A673 (cell line): ENCODE measurements at places on chromosomes 16 and 17.
A peak's percentile ranks its signal among the peaks of the same experiment; 100 is the strongest.

DNA sequence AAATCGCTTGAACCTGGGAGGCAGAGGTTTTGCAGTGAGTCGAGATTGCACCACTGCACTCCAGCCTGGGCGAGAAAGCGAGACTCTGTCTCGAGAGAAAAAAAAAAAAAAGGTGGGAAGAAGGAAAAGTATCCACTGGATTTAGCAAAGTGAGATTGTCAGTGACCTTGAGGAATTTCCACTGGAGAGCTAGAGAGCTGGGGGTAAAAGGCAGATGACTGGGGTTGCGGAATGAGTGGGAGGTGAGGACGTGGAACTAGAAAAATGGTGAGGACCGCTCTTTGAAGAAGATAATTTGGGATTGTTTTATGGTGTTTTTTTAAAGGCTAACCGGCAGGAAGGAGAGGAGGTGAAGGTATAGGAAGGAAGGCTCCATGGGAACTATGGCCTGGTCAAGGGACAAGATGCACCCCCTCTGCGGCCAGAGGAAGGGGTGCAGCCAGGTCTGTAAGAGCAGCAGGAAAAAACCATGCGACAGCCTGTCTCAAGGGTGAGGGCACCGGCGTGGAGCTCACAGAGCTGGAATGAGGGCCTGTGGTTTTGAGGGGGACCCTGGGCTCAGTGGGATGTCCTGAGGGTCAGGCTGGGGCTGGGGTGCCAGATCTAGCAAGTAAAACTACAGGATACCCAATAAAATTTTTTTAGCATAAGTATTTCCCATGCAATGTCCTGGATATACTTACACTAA lies 694 bp upstream of the MLST8 start:
- DNase-seq, result no peak

DNA sequence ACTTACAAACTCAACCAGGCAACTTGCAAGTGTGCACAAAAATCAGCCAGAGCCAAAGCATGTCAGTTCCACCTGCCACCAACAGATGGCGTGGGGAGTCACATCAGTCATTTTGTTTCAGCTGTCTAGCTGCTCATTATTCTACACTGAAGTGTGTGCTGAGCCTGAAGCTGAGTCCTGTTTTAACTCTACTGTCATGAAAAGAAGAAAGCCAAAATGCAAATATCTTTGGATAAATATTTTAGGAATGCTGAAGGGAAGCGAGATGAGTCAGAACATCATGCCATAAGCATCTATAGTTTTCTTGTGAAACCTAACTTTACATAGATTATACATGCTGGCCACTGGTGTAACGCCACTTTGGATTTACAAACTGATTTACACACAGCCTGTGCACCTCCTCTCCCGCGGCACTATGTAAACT lies 172.6 kb downstream of the CDK5R1 start:
- peak; percentile 52 for DNase-seq

- DNase-seq, result no peak
Observed at GRCh38 chr16:46745617-46746016, 2.5 kb downstream of the MYLK3 start.

DNA sequence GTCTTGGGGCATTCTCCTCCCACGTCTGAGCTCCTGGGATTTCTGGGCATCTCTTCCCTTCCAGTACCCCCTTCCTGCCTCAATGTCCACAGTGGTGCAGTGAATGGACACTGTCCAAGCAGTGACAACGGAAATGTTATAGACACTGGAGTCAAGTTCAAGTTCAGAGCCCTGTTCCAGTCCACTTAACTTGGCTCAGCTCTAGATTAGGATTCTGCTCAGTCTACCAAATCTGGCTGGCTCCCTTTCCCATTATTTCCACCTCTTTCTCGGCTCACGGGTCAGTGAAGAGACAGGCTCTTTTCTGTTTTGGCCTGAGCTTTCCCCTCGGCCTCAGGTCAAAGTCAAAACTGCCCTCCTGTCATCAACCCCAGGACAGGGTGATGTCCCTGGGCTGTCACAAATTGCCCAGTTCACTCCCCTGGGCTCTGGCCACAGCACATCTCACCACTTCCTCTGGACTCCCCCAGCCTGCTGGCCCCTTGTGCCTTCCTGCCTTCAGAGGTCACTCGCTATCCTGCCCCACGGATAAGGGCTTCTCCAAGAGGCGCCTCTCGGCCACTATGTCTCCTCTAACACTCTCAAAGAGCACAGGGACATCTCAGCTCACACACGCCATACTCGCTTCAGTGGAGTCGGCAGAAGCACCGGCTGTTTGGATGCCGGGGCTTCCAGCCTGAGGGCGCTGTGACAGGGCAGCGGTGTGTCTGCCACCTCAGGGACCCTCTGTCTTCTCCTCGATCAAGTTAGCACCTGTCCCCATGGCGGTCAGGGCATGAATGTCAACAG lies 17.7 kb upstream of the MRPL38 start:
- DNase-seq, result no peak

DNA sequence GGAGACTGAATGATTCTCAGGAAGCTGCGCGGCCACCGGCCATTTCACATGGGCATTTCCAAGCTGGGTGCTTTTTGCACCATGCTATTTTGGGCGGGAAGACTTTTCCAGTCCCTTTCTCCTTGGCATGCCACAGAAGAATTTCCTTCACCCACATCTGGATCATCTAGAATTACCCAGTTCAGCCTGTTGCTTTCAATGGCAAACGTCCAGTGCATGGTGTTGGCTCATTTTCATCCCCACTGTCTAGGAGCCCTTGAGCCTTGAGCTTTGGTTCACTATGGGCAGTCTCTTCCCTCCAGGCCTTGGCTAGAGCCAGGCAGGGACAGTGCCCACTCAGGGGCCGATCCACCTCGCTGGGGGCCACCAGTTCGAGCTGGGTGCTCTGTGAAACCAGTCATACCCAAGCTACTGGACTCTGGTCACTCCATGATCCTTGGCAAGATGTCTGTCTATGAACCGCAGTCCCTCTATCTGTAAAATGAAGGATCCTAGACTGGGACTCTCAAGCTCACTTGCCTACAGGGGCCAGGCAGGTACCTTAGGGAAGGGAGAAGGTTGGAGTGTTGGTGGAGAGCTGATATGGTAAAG lies 71.1 kb downstream of the CYLD start:
- DNase-seq, result no peak
